Putamen (tissue), 1 donor: ENCODE measurements at places on chromosomes 2 and 18.

DNA sequence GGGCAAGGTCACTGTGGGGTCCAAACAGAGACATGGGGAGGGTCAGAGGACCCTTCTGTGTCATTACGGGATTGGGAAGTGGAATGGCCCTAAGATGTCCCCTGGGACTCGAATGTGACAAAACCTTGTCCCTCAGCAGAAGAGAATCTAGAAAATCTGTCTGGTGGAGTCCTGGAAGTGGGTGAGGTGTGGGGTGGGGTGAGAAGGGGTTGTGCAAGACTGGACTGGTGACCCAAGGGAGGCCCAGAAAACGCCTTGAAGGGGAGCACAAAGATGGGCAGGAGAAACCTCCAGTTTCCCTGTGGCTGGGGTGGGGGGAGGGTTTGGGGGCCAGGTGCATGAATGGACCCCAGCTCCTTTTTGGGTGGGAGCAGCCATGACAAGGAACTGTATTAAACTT is 79.6 kb downstream of the TCF7L1 start:
- no peak for DNase-seq

GRCh38 chr2:152467677-152468410 is 132.9 kb downstream of the FMNL2 start:
- DNase-seq: no peak

- no peak for DNase-seq
Observed at GRCh38 chr18:78303519-78304191, 676.0 kb upstream of the SALL3 start.

GRCh38 chr2:33522576-33522975 is 46.1 kb downstream of the RASGRP3 start:
- no peak for DNase-seq

GRCh38 chr2:101012054-101012705 is 10.1 kb downstream of the RPL31 start:
- DNase-seq: no peak

DNA sequence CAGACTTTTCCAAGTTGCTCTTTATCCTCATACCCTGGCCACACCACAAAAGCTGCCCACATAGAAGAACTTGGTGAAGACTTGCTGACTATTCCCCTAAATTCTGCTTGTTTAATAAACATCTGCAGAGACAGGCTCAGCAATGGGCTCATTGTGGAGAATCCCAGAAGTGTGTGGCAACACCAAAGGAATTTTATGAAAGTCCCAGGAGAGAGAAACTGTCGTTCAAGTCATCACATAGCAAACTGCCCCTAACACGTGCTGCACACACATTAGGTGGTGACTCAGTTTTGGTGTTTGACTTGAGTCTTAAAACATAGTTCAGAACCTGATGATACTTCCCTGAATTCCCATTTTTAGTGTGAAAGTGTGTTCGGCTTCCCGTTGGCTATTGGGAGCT is 38.6 kb downstream of the CYP1B1 start:
- no peak for DNase-seq

GRCh38 chr2:45505138-45505537 is 105.9 kb downstream of the SRBD1 start:
- no peak for DNase-seq

DNA sequence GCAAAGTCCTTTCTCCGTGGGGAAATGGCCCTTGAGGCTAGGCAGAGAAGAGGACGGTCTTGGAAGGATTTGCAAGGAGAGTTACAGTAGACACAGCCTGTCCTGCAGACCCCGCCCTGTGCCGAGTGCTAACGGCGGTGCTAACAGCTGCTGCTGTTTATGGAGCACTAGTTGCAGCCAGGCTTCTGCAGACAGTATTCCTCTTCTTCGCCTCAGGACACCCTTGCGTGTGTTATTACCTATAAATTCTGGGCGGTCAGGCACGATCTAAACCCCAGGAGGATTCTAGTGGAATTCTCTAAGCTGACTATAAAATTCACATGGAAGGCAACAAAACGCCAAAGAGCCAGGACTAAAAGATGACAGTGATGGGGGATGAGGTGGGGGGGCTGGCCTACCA is 139.8 kb downstream of the GLI2 start:
- no peak for DNase-seq

DNA sequence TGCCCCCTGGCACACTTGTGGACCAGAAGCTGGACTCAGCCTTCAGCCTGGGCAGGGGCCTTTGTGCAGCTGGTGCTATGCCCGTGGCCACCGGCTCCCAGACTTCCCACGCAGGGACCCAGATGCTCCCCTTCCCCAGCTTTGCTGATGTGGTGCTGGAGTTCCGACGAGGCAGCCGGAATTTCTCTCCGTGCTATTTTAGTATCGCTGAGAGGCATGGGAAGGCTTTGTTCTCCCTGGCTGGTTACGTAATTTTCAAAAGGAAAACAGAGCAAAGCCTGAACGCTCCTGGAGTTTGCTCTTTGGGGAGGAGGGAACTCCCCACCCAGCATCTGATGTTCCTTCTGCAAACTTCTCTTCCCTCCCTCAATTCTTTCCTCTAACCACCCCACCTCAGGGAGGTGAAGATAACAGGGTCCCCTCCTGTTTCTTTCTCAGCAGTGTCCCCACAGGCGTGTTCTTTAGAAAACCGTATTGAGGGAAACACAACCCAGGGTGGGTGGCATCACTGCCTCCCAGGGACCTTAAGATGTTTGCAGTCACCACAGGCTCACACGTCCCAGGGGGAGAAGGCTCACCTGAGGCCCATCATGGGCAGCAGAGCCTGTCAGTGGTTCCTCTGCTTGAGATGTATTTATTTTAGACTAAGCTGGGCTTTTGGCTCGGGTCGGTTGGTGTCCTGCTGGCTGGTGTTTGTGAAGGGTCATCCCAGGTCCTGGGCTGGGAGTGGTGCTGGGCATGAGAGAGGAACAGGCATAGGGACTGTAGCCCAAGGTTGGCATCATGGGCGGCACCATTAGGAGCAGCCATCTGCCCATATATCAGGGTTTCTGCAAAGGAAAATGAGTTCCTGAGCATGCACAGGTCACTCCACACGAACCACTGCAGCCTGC is 95.0 kb downstream of the MAPK4 start:
- DNase-seq: peak; percentile 84

DNA sequence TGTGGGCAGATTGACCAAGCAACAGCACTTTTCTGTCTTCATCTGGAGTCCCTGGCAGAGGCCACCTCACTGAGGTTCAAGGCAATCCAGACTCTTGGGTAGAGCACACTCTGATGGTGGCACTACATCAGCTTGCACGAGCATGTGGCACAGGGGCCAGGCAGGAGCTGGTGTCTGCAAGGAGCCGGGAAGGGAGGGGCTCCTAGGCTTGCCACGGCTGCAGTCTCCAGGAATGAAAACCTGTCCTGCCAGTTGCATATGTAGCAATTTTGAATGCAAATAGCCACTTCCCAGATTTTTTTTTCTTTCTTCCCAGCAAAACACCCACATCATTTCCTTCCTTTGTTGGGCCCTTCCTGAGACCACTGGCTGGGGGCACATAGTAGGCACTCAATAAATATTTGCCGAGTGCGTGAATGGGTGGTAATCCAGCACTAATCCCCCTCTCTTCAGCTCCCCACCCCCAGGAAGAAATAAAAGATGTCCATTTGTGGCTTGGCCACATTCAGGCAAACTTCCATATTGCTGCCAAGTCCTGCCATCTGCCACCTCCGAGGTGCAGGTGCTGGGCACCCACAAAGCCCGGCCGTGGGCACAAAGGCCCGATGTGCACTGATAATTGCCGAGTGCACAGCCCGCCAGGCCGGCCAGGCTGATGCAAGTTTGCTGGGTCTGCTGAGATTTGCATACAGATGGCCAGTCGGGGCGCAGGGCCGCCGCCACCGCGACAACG is 72.4 kb downstream of the MYCN start:
- no peak for DNase-seq

GRCh38 chr2:14881651-14882327 is 249.3 kb downstream of the LRATD1 start:
- DNase-seq: no peak
